ENCODE measurements at places on chromosomes 13 and 19. TPM values are rescaled to one million over a fixed set of nuclear protein-coding genes. Genes with fewer than 3 reads are reported as not detected.

DNA sequence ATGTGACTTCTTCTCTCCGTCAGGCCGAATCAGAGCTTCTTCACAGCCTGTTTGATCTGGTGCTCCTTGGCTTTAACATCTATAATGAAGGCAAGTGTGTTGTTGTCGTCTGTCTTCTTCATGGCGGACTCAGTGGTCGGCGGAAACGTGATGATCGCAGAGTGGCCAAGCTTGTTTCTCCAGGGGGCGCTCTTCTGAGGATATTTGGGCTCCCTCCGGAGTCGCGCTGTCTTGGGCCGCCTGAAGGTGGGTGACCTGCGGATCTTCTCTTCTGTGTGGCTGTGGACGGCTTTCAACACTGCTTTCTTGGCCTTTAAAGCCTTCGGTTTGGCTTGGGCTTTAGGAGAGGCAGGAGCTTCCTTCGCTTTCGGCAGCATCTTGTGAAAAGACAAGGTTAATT, 9.8 kb downstream of the TPRX1 start:
- DNase-seq: no peak

DNA sequence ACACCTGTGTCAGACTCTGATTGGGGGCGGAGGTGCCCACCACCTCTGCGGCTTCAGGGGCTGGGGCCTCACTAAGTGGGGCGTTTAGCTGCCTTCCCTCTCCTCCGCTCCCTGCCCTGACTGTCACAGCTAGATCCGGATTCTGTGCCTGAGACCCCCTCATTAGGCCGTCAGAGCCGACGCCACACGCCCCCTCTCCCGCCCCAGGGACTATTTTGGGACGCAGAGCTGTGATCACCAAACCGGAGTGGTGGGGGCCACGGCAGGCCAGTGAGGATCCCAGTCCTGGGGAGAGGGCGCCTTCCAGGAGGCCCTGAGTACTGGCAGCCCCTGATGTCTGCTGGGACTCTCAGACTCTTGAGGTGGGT, 762 bp downstream of the KANK3 start:
- no peak for DNase-seq

GRCh38 chr13:78827471-78827870, 168.5 kb upstream of the OBI1 start:
- DNase-seq: no peak

DNA sequence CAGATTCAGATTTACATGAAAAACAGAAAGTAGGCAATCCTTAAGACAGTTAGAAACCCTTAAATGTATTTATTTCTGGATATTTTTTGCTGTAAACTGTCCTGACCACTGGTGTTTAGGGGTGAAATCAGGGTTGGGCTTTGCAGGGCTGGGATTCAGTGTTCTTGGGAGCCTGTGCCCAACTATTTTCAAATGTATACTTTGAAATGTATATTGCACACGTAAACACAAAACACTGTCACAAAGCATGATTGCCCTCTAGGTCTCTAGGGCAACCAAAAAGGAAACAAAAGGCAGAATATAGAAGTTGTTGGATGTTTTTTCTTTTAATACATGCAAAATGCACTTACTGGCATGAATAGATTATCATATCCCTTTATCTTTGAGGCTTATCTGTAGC, 1185.4 kb downstream of the DIAPH3 start:
- DNase-seq: no peak

- no peak for DNase-seq
Measured at GRCh38 chr19:45058622-45059159, 17.6 kb downstream of the ZNF296 start.

DNA sequence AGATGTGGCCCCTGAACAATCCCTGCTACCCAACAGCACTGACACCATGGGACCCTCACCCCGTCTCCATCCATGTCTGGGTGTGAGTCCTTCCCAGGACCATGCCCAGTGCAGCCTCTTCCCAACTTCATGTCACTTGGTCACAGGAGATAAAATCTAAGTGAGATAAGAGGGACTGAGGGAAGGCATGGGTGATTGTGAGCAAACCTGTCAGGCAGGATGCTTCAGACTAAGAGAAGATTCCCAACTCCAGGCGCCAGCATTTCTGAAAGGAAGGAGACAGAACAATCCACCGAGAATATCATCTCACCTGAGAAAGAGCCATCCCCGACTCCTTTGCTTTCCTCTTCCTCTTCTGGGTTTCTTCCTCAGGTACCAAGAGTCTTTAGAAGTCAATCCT, 7.5 kb downstream of the ZNF320 start:
- DNase-seq: no peak

GRCh38 chr13:113052206-113052605, 53.4 kb upstream of the F7 start:
- no peak for DNase-seq

DNA sequence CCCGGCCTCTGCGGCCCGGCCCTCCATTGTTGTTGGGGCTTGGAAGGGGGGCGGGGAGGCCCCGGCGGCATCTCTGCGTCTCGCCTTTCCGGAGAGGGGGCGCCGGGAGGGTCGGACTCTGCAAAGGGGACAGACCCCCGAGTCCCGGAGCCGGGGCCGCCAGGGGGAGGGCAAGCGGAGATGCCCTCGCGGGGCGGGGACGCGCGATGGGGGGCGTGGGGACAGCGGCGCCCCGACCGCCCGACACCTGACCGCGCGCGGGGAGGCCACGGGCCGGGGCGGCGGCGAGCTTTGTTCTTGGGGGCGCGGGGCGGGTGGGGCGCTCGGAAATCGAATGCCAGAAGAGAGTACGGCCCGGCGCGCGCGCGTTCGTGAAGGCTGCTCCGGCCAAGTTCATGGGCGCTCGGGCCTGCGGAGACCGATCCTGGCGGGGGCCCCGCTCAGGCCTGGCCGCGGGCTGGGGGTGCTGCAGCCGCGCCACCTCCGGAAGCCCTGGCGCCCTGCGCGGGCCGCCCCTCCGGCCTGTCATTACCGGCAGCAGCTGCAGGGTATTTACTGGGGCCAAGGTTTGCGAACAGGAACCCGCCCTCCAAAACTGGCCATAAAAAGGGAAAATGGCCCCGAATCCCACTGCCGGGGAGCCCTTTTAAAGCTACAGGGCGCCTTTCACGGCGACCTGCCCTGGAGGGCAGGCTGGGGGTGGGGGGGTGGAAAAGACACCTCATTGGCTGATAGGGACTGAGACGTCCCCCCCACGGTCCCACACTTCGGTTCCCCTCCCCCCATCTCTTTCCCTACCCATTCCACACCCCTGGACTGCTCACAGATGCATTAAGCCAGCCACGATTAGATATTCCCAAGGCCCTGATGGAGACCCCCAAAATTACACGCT, 11.1 kb upstream of the NANOS3 start:
- peak; percentile 47 for DNase-seq

Gene PPP1R15A
- total RNA-seq: 398 TPM

Gene PGLYRP1
- not detected for total RNA-seq

Gene ATP8B3
- total RNA-seq: 1.9 TPM
